CD4-positive, alpha-beta memory T cell (primary cell): ENCODE measurements at places on chromosomes 7 and 10. TPM values are rescaled to one million over a fixed set of nuclear protein-coding genes. Genes with fewer than 3 reads are reported as not detected.
A peak's percentile ranks its signal among the peaks of the same experiment; 100 is the strongest.

DNA sequence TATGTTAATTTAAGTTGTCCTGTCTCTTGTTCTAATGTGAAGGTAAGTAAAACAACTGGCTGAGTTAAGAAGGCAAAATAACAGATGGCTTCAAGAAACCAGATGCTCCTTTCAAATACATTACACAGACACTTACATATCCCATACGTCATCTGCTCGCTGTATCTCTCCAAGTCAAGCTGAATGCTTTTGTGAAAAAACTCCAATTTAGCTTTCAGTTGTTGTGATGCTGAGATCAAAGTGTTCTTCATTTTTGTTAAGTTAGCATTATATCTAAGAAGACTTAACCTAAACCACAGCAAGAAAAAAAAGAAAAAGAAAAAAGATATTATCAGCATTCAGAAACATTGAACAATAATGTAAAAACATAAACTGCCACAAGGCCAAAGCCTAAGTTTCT, 18.5 kb upstream of the ERLIN1 start:
- peak overlapping the region; percentile 8 for H3K27ac ChIP-seq
- peak; percentile 23 for DNase-seq

- H3K36me3 ChIP-seq = no peaks in the 10 kb centered on the region
- no peak overlapping the region for H3K27ac ChIP-seq
- no peaks in the 10 kb centered on the region for H3K4me1 ChIP-seq
- no peak overlapping the region for H3K4me3 ChIP-seq
Observed at GRCh38 chr10:123269017-123269552, 114.9 kb downstream of the BUB3 start.

The VIPR2 gene
- 0.17 TPM for total RNA-seq

The GPR26 gene
- not detected for total RNA-seq

GRCh38 chr10:50522908-50523307, 100.8 kb downstream of the SGMS1 start:
- no peak for DNase-seq
- H3K27me3 ChIP-seq = no peaks in the 10 kb centered on the region
- no peaks in the 10 kb centered on the region for H3K36me3 ChIP-seq
- H3K4me1 ChIP-seq = peaks cover 6% of the 10 kb centered on the region
- H3K4me3 ChIP-seq = no peak overlapping the region

DNA sequence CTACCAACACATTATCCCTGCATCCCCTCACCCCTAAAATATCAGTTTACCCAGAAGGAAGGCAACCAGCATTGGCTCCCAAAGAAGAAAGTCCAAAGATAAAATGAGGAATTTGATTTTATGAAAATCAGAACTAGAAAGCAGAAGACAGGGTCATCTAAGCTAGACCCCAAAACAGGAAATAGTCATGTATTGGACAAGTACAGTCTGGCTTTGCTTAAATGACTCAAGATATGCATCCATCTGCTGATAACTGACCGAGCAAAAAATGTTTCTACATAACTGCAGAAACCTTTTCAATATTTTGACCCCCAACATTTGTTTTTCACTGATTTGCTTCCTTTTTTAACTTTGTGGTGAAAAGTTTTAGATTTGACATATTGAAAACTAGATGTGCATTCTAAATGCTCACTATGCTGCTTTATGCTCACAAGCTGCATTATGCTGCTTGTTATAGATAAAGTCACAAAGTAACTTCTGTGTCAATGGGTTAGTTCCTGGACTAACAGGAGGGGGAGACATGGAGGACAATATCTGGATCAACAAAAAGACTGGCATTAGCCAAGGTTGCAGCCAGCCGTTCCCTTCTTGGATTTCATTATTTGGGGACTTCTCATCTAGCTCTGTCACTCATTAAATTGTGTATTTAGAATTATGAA, 227.0 kb downstream of the INHBA start:
- H3K4me3 ChIP-seq = no peak overlapping the region
- DNase-seq = no peak
- H3K4me1 ChIP-seq = no peaks in the 10 kb centered on the region
- no peak overlapping the region for H3K27ac ChIP-seq
- no peaks in the 10 kb centered on the region for H3K27me3 ChIP-seq

The PGAM2 gene
- 1.1 TPM for total RNA-seq

The BLNK gene
- 0.19 TPM for total RNA-seq

The PRLHR gene
- not detected for total RNA-seq

The MUC12 gene
- not detected for total RNA-seq

- H3K4me3 ChIP-seq = no peak overlapping the region
- no peak for DNase-seq
- H3K27me3 ChIP-seq = no peaks in the 10 kb centered on the region
Observed at GRCh38 chr10:123236126-123236525, 81.9 kb downstream of the BUB3 start.

DNA sequence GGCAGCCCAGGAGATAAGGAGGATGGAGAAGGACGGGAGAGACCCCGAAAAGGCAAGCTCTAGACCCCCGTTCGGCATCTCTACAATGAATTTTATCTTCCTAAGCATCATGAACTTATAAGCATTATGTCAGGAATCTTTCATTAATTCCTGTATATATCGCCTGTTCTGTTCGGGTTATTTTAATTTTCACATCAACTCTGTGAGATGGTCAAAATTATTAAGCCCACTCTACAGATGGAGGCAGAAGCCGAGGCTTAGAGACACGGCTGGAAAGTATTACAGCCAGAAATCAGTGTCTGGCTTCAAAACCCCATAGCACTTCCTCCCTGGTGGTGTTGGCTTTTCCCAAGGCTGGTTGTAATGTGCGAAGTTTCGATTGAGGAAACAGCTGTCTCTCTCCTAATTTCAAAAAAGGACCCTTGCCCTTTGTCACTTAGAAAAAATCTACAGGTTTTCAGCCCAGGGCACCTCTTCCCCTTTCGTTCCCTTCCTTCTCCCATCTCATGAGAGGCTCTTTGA, 1.5 kb upstream of the GRM8 start:
- no peak for DNase-seq
- H3K4me1 ChIP-seq = peaks cover 28% of the 10 kb centered on the region
- peaks cover 16% of the 10 kb centered on the region for H3K27me3 ChIP-seq
- H3K27ac ChIP-seq = no peak overlapping the region
